ENCODE measurements at places on chromosomes 3 and 15.

GRCh38 chr3:77313843-77314242, 273.9 kb downstream of the ROBO2 start:
- DNase-seq = no peak

DNA sequence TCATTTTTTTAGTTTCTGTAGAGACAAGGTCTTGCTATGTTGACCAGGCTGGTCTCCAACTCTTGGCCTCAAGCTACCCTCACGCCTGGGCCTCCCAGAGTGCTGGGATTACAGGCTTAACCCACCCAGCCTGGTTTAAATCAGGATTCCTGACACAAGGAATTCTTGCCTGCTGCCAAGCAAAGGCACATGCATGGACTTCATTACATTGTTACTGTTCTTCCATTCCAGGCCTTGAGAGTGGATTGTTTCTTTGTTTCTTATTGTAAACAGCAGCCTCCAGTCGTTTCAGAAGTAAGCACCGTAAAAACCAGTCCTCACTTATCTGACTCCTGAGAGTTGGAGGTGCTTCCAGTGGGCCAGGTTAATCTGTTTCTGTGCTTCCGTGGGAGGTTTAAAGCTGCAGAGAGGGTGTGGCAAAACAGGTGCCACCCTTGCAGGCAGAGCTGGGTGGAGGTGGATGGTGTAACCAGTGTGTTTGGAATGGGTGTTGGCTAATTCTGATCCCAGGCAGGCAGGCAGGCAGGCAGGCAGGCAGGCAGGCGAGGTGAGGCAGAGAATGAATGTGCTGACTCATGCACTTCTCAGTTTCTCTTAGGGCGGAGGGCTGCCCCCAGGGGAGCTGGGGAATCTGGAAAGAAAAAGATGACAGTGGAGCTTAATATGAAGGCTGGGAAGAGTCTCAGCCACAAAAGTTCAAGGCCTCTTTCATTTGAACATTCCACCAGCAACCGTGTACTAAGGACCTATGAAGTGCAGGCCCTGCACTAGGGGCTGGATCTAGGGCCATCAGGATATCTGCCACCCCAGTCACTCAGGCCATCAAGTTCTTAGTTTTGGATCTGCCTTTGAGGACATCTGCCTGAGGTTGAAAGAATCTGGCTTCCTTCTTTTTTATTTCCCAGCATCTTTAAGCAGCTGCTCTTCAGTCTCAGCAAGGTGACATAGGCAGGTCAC, 37.0 kb upstream of the CDCP1 start:
- DNase-seq = peak; percentile 82

- DNase-seq = no peak
These were observed 36.9 kb upstream of the RYK start for GRCh38 chr3:134287512-134287911.

DNA sequence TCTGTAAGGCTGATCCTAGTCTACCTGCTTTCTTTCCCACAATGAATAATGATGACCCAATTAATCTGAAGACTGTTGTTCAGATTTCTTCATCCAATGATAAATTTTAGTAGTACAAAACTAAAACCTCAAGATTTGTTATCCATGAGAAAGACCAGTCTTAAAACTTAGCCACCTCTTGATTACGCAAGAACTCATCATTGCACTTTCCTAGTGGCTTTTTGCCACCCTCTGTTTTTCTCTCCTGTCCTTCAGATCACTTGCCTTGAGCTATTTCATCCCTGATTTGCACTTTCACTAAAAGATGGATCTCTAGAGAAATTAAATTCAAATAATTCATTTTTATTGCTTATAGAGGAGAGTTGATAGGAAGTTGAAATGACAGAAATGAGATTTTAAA, 142.7 kb upstream of the RBMS3 start:
- no peak for DNase-seq

DNA sequence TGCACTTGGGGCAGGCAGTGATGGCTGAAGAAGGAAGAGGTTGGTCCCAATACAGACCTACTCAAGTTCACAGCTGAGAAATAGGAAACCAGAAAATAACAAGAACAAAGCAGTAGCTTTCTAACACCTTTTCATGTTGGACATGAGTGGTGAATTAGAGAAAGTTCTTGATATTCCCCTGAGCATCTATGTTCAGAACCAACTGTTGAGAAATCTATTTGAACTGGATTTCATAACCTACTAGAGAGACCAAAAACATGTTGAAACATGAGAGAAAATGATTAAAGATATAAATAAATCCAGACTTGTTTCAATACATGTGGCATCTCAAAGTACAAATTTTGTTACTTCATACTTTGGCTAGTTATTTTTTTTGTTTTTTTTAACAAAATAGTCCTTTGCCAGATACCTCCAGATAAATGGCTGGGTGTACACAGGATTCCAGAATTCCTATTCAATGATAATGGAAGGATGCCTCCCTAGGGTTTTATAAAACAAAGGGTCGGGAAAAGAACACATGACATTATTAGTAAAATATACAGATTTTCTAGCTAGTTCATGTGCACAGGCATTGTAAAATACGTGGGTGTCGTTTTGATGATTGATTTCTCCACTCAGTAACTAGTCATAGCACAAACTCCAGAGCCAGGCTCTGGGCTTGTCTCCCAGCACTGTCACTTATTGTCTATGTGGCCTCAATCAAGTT, 34.4 kb upstream of the TNFSF10 start:
- no peak for DNase-seq

DNA sequence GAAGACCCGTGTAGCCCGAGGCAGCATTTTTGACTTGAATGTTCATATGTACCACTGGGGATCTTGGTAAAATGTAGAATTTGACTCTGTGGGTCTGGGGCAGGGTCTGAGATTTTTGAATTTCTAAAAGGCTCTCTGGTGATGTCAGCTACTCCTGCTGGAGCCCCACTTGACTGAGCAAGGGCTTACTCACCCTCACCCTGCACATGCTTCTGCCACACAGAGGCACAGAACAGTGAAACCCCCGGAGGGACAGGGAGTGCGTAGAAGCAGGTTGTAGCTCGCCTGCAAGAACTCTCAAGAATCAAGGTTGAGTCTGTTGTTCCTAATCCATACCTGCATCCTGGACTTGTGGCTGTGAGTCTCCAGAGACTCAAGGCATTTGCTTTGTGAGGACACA, 41.1 kb downstream of the SLCO3A1 start:
- DNase-seq = no peak

- peak; percentile 55 for DNase-seq
These were observed 63.8 kb upstream of the ACP3 start for GRCh38 chr3:132253262-132253878.

- peak; percentile 18 for DNase-seq
These were observed 244.8 kb upstream of the RGMA start for GRCh38 chr15:93333796-93334195.

GRCh38 chr3:142019794-142020320, 129.5 kb downstream of the TFDP2 start:
- DNase-seq = no peak

GRCh38 chr15:85667491-85668424, 127.0 kb downstream of the KLHL25 start:
- peak; percentile 98 for DNase-seq

DNA sequence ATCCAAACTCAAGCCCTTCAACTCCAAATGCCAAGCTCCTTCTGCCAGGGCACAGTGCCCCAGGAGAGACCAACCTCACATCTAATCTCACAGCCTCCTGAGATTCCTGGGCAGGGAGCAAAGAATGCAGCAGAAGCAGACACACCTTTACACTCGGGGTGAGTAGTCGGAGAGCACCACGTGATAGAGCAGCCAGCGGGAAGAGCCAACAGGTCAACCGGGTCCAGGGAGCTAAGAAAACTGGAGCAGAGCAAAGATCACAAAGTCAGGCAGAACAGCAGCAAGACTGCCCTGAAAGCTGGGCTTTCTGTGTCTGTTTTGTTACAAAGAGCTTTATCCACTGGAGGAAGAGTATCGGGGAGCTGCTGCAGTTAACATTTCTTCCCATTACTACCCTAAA, 4.2 kb downstream of the B3GALNT1 start:
- no peak for DNase-seq

- DNase-seq = no peak
These were observed 104.8 kb downstream of the FILIP1L start for GRCh38 chr3:100009276-100010086.

GRCh38 chr3:156818890-156819289, 7.3 kb upstream of the LEKR1 start:
- peak; percentile 85 for DNase-seq

DNA sequence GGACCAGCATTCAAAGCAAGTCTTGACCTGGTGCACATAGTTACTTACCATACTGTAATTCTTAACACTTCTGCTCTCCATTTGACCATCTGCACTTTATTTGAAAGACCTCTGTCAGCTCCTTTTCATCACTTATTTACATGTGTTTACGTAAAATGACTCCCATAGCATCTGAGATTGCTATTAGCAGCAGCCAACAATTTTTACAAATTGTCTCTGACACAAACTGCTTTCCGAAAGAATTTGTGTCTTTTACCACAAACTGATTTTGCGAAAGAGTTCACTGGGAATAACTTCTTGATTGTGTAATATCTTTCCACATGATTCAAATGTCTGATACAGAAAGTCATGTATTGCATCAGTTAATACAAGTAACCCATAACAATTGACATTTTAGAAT, 144.1 kb upstream of the PEX5L start:
- DNase-seq = peak; percentile 34

DNA sequence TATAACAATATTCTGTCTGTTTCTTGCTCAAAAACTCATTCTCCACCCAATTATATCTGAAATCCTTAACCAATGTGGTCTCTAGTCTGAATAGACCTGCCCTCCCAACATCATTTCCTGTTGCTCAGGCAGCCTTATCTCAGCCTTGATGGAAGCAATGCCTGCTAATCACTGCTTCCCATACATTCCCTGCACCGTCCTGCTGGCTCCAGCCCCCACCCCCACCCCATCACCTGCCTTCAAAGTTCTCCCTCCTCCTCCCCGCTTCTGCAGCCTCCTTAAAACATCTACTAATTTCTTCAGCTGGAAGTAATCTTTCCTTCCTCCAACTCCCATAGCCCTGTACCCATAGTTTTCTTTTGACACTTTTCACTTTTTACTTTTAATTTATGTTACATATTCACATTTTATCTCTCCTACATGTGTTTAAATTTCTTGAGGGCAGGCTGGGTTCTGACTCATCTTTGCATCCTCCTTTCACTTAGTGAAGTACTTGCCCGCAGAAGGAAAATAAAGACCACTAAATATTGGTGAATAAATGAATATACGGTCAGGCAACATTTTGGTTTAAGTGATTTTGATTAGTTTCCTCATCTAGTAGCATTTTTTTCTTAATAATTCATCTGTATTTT, 98.2 kb downstream of the MEIS2 start:
- no peak for DNase-seq

GRCh38 chr3:142828703-142829305, 60.1 kb downstream of the PCOLCE2 start:
- peak; percentile 67 for DNase-seq

DNA sequence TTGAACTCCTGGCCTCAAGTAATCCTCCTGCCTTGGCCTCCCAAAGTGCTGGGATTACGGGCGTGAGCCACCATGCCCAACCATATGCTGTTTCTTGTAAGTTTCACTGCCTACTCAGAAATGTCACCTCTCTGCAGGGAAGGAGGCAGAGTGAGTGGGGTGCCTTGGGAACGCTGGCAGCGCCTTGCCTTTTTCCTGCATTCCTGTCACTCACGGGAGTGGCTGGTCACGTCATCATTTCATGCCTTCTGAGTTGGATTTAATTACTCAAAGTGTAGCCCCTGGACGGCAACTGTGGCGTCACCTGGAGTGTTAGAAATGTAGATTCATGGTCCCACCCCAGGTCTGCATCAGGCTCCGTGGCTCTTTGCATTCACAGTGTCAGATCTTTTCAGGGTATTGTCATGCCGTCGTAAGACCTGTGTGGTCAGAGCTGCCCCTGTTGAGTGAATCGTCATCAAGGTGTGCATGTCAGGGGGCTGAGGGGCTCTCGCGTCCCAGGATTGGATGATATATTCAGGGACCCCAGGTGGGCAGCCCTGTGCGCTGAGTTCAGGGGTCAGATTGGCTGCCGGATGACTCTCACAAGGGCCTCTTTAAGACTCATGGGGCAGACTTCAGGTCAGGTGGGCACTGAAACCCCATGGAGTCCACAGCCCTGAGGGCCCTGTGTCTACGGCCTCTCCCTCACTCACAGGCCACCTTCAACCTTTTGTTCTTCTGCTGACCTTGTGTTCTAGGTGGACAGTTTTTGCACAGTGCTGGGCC, 65.9 kb upstream of the KLHL25 start:
- no peak for DNase-seq

DNA sequence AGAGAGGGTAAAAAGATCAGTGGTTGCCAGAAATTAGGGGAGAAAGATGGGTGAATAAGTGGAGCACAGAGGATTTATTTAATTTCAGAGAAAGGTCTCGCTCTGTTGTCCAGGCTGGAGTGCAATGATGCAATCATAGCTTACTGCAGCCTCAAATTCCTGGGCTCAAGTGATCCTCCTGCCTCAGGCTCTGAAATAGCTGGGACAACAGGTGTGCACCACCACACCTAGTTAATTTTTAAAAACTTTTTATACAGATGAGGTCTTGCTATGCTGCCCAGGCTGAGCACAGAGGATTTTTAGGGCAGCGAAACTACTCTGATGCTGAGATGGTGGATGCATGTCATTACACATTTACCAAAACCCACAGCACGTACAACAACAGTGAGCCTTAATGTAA, 20.9 kb upstream of the TLE3 start:
- DNase-seq = no peak

DNA sequence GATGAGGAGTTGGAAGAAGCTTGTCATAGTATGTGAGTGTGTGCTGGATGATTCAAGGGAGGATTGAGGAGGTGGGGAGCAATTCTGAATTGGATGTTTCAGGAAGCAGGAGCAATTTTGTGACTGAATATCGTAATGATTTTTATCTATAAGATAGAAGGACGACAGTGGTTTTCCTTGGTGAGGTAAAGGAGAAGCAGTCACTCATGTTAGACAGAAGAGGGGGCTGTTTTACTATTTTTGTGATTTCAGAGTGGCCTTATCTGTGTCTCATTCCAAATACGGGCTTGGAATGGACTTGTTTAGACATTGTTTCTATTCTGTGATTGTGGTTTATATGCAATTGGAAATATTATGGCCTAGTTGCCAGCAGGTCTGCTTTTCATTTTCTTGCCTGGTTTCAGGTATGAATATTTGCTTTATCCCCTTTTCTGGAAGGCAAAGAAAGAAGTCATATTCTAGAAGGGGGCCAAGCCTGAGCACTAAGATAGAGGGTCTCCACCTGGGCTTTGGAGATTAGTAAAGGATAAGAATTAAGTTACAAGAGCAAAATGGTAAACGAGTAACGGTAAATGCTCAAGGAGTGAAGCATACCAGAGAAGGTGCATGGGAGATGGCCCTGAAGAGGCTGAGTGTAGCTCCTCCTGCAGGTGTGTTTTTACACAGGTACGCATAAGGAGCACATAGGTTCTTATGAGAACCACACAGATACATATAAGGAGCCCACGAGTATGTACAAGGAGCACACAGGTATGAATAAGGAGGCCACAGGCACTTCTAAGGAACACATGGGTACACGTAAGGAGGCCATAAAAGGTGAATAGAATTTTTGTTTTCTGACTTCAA, 124.6 kb upstream of the KCNAB1 start:
- DNase-seq = peak; percentile 54

GRCh38 chr3:55690726-55691125, 203.6 kb upstream of the WNT5A start:
- DNase-seq = no peak

Measured in fibroblast of skin of back (primary cell).